ENCODE measurements at places on chromosomes 12 and 14. TPM values are rescaled to one million over a fixed set of nuclear protein-coding genes. Genes with fewer than 3 reads are reported as not detected.

DNA sequence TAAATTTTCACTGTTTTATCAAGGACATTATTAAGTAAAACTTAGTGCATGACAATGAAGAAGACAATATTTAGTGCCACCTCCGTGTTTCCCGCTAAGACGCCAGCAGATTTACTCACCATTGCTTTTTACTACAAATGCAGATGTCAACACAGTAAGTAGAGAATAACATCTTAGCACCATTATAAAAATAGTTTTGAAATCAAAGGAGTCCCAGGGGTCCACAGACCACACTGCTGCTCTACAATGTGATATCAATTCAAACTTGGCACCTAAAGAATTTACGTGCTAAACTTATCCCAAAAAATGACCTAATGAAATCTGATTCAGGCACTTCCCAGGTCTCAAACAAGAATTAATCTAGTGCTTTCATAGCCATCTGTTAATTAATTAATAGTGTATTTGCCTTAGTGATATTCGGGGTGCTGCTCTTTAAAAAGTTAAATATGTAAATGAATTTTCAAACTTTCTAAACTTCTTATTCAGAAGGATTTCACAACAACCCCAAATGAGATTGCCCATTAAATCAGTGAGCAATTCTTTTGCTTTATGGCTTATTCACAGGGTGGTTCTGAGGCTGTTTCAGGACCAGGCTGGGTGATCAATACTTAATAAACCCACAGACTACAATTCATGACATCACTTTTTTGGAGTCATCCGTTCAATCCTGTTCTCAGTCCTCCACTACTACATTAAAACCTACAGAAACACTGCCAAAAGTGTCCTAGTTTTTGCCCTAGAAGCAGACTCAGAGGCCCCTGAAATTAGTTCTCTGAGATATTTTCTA lies 161.3 kb upstream of the LMNTD1 start:
- DNase-seq, result no peak

- no peak for DNase-seq
Measured at GRCh38 chr14:44027397-44027796, 479.7 kb downstream of the FSCB start.

GRCh38 chr12:11771356-11771755 lies 121.9 kb downstream of the ETV6 start:
- DNase-seq, result no peak

DNA sequence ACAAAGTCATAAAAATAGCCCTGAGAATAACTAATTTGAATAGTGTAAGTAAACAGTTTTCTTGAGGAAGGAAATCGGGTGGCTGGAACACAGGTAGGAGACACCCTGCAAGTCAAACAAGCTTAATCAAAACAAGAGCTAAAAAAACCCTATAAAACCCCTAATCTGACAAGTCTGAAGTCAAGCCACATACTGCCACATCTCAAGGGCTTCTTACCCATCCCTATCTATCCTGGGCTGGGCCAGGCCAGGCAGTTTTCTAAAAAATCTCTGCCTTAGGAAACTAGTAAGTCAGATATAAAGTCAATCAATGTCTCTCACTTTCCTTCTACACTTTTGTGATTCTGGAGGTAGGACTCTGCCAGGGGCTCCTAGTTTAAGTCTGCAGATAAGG lies 15.3 kb downstream of the UBE2N start:
- DNase-seq, result no peak

- no peak for DNase-seq
Measured at GRCh38 chr14:65850429-65851135, 438.1 kb downstream of the FUT8 start.

- no peak for DNase-seq
Measured at GRCh38 chr12:49646871-49647654, 23.7 kb downstream of the PRPF40B start.

- no peak for DNase-seq
Measured at GRCh38 chr14:71452539-71452938, 479.7 kb upstream of the RGS6 start.

Gene SERPINA9
- not detected for polyA plus RNA-seq

Gene PLEKHD1
- 0.17 TPM for polyA plus RNA-seq

Gene BCAT1
- 33.7 TPM for polyA plus RNA-seq

Gene GUCY2C
- 0.40 TPM for polyA plus RNA-seq

Gene ABCC9
- polyA plus RNA-seq, result 19.6 TPM

Gene ASCL1
- polyA plus RNA-seq, result 2.1 TPM

Gene RITA1
- polyA plus RNA-seq, result 11.5 TPM
